Gastrocnemius medialis (tissue), 4 donors: ENCODE measurements at places on chromosomes 16 and 17.

DNA sequence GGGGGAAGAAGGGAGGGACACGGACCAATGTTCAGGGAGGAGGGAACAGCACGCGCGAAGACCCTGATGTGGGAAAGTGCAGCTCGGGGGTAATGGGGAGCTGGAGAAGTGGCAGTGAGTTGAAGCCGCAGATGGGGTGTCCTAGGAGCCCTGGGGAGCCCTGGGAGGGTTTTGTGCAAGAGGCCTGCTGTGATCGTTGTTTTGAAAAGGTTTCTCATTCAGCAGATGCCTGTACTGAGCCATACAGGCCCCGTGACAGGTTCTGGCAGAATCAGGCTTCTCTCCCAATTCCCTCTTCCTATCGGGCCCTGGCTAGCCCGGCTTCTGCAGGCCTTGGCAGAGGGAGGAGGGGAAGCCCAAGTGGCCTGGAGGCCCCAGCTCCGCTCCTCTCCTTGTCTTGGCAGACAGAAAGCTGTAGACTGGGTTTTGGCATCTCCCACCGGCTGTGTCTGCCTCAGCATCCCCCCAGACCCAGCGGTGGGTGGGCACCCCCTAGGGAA lies 38.4 kb upstream of the EMP2 start:
- no peak for DNase-seq
- no peaks in the 10 kb centered on the region for H3K4me1 ChIP-seq
- H3K27me3 ChIP-seq: no peaks in the 10 kb centered on the region

- no peaks in the 10 kb centered on the region for H3K27me3 ChIP-seq
- peak overlapping the region; percentile 65 for H3K27ac ChIP-seq
- no peak for DNase-seq
- H3K36me3 ChIP-seq: no peaks in the 10 kb centered on the region
These were observed 16.8 kb upstream of the AURKB start for GRCh38 chr17:8227238-8227581.

GRCh38 chr17:64326420-64327054 lies 63.5 kb upstream of the TEX2 start:
- no peaks in the 10 kb centered on the region for H3K36me3 ChIP-seq
- DNase-seq: peak; percentile 73
- H3K4me1 ChIP-seq: peaks cover 21% of the 10 kb centered on the region
- H3K27me3 ChIP-seq: no peaks in the 10 kb centered on the region
- H3K27ac ChIP-seq: peak overlapping the region; percentile 70
- no peak overlapping the region for H3K4me3 ChIP-seq

GRCh38 chr16:47617732-47618131 lies 156.6 kb downstream of the PHKB start:
- no peak overlapping the region for H3K27ac ChIP-seq
- no peaks in the 10 kb centered on the region for H3K36me3 ChIP-seq
- DNase-seq: no peak
- H3K4me1 ChIP-seq: peaks cover 12% of the 10 kb centered on the region
- no peaks in the 10 kb centered on the region for H3K27me3 ChIP-seq

GRCh38 chr16:8194794-8195193 lies 395.5 kb downstream of the TMEM114 start:
- no peaks in the 10 kb centered on the region for H3K4me1 ChIP-seq
- H3K36me3 ChIP-seq: no peaks in the 10 kb centered on the region
- H3K4me3 ChIP-seq: no peak overlapping the region
- no peak overlapping the region for H3K27ac ChIP-seq
- DNase-seq: no peak

DNA sequence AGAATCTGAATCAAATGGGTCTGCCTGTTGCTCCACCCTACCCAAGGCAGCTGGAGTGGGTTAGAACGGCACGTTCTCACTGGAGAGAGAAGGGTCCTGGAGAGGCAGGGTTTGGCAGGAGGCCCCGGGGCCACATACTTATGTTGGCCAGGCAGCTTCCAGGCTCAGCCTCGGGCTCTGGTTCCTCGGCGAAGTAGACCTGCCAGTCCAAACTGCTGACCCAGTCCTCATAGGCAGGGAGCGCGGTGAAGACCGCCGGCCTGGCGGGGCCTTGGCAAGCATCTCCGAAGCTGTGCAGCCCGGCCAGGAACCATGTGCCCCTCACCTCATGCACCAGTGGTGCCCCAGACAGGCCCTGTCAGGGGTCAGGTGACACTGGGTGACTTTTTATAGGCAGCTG lies 4.8 kb downstream of the PRSS53 start:
- no peak for DNase-seq
- H3K36me3 ChIP-seq: no peaks in the 10 kb centered on the region
- H3K27me3 ChIP-seq: no peaks in the 10 kb centered on the region
- H3K4me3 ChIP-seq: no peak overlapping the region
- H3K27ac ChIP-seq: no peak overlapping the region

GRCh38 chr16:28189245-28189644 lies 22.5 kb downstream of the XPO6 start:
- H3K36me3 ChIP-seq: no peaks in the 10 kb centered on the region
- no peaks in the 10 kb centered on the region for H3K27me3 ChIP-seq
- H3K27ac ChIP-seq: no peak overlapping the region

GRCh38 chr16:68844211-68844564 lies 857 bp downstream of the TANGO6 start:
- DNase-seq: no peak
- no peaks in the 10 kb centered on the region for H3K27me3 ChIP-seq
- H3K4me1 ChIP-seq: peaks cover 5% of the 10 kb centered on the region
- no peaks in the 10 kb centered on the region for H3K36me3 ChIP-seq

DNA sequence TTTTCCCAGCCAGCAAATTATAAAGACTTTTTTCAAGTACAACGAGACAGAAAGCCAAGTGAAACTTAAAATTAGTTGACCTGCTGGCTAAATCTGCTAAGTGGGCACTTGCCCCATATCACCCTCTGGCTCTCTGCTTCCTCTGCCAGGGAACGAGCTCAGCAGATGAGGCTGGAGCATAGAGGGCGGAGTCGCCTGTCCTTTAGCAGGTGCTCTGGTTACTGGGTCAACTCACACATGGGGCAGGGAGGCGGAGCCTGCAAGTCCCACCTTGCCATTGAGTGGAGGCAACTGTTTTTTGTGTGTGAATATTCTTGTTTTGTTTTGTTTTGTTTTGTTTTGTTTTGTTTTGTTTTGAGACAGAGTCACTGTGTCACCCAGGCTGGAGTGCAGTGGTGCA lies 62.5 kb downstream of the EMP2 start:
- no peaks in the 10 kb centered on the region for H3K27me3 ChIP-seq
- peak; percentile 9 for DNase-seq
- H3K36me3 ChIP-seq: no peaks in the 10 kb centered on the region
- peaks cover 18% of the 10 kb centered on the region for H3K4me1 ChIP-seq
- no peak overlapping the region for H3K4me3 ChIP-seq

GRCh38 chr16:31502981-31503380 lies 5.2 kb downstream of the RUSF1 start:
- no peaks in the 10 kb centered on the region for H3K27me3 ChIP-seq
- no peak overlapping the region for H3K4me3 ChIP-seq
- no peak overlapping the region for H3K27ac ChIP-seq
- peaks cover 13% of the 10 kb centered on the region for H3K4me1 ChIP-seq
- DNase-seq: no peak
- H3K36me3 ChIP-seq: no peaks in the 10 kb centered on the region

- peak; percentile 47 for DNase-seq
- H3K27me3 ChIP-seq: no peaks in the 10 kb centered on the region
- peaks cover 41% of the 10 kb centered on the region for H3K4me1 ChIP-seq
- H3K4me3 ChIP-seq: no peak overlapping the region
These were observed 4.4 kb downstream of the FMNL1 start for GRCh38 chr17:45225964-45226530.
